ENCODE measurements at places on chromosomes 13 and 19.

GRCh38 chr13:26693749-26694463 is 66.7 kb downstream of the GPR12 start:
- DNase-seq: no peak

- DNase-seq: no peak
Observed at GRCh38 chr19:38745316-38745715, 1.0 kb upstream of the CAPN12 start.

DNA sequence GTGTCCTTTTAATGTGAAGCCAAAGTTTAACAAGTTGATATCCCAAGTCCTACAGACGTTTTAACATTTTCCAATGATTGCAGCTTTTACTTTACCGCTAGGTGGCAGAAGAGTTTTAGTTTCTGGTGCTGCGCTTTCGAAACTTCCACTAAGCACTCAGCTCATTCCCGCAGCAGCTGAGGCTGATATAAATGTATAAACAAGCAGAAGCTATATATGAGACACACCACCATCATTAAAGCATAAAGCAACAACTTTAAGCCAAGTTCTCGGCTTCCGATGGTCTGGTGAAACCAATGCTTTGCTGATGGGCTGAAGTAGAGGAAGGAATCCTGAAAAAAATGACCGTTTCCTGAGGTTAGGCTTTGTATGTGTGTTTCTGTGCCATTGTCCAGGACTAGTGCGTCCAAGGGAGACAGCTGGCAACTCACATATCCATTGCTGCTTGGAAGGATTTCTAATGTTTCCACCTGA is 753.9 kb downstream of the OLFM4 start:
- DNase-seq: no peak

DNA sequence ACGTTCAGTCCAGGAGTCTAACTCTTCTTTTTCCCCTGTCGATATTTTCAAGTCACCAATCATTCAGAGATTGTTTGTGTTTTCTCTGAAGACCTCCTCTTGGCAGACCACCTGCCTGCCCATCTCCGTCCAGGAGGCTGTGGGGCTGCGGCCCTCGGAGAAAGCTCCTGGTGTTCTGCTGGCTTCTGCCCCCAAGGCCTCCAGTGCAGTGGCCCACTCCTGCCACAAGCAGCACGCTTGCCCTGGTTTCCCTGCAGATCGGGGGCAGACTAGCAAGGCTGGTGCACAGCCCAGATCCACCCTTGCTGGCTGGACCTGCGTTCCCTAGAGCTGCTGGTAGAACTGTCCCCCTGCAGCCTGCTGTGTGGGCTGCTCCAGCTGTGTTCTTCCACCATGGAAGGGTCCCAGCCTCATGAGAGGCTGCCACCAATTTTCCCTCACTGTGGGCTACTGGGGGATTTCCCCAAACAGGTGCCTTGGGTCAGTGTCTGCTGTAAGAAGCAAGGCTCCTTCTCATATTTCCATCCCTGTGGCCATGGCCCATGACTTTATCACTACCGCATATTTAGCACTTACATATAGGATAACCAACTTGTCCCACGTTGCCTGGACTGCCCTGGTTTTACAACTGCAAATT is 43.6 kb upstream of the SERP2 start:
- DNase-seq: no peak

- DNase-seq: peak; percentile 94
Observed at GRCh38 chr19:44777715-44778347, at the start of gene CBLC. Gene CBLC (plus strand): TSS chr19:44777890. CDS start chr19:44777932, 42 bp downstream.

DNA sequence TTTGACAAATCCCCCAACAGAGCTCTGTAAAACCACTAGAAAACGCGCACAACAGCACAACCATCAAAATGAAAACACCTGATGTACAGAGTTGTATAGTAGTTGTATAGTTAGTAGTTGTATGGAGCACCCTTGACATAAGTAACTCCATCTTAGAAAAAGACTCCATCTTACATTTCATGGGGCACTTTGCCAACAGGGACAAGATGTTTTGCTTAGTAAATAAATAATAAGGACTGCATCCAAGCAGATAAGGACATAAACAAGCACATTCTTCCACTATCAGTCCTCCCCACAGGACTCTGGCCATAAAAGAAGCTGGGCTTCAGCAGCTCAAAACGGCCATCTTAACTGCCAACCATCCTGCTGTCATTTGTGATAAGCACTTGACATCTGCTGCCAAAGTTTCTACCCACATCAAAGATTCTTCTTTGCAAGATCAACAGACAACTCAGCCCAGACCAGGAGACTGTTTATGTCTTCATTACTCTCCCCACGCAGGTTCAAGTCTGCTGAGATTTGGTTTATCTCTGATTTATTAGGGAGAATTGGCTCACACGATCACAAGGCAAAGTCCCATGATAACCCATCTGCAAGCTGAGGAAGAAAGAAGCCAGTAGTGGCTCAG is 20.7 kb upstream of the ZNF331 start:
- no peak for DNase-seq

GRCh38 chr13:110176431-110176830 is 130.5 kb downstream of the COL4A1 start:
- no peak for DNase-seq

DNA sequence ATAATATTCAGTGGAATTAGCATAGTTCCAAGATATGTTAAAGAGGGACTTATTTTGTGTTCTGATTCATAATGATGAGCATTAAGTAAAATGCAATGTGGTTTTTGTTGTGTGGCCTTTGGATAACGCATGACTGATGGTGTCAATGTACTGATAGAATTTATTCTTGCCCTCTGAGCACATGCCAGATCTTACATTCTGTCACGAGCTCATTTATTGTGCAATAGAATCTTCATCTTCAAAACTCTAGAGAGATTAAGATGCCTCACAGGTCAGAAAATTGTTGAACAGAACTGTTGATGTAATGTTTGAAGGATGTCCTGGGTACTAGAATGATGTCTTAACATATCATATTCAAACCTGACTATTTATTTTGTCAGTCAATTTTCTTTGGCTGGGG is 148.0 kb upstream of the HTR2A start:
- no peak for DNase-seq

GRCh38 chr19:55283548-55284377 is at the start of gene BRSK1:
Gene BRSK1 (plus strand): TSS chr19:55283997. CDS start chr19:55284443, 446 bp downstream.
- no peak for DNase-seq

GRCh38 chr19:49997709-49998108 is 27.5 kb downstream of the VRK3 start:
- DNase-seq: no peak

DNA sequence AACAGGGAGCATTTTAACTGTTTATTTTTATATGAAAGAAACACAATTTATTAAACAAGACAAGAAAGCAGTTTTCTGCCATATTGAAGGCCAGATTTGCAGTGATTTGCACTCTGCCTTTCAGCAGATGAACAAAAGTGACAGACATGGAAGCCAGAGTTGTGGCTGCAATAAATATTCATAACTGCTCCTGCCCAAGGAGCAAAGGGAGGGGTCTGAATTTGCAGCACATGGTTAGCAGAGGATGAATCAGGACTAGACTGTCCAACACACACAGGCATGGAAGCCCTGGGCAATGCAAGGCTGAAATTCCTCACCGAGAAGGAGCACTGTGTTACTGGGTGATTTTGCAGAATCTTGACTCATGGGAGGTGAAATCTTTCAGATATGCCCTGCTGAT is 418.2 kb downstream of the DCT start:
- no peak for DNase-seq

- no peak for DNase-seq
Observed at GRCh38 chr13:107076801-107077200, 508.9 kb upstream of the ARGLU1 start.

DNA sequence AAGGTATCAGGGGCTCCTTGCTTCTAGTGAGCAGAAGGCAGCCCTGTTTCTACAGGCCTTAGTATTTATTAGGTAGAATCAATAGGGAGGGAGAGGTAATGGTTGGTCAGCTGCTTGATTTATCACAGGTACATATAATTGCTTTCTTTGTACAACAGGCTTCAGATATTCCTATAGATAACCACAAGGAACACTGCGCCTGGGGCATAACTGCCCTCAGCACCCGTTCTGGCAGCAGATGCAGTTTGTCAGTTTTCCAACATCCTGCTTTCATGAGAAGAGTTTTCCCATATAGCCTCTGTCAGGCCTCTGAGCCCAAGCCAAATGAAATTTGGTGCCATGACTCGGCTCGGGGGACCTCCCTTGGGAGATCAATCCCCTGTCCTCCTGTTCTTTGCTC is 12.4 kb upstream of the ZNF486 start:
- no peak for DNase-seq

GRCh38 chr19:31913103-31913661 is 432.2 kb upstream of the ZNF507 start:
- no peak for DNase-seq

- no peak for DNase-seq
Observed at GRCh38 chr19:3365836-3366752, at the start of gene NFIC. Gene NFIC (plus strand): TSS chr19:3366583. CDS start chr19:3366637, 54 bp downstream.

GRCh38 chr13:98506728-98507230 is 70.1 kb downstream of the STK24 start:
- no peak for DNase-seq

GRCh38 chr19:13036366-13036976 is 41.2 kb downstream of the NFIX start:
- DNase-seq: peak; percentile 76

GRCh38 chr13:60150538-60150937 is 13.2 kb downstream of the DIAPH3 start:
- no peak for DNase-seq

DNA sequence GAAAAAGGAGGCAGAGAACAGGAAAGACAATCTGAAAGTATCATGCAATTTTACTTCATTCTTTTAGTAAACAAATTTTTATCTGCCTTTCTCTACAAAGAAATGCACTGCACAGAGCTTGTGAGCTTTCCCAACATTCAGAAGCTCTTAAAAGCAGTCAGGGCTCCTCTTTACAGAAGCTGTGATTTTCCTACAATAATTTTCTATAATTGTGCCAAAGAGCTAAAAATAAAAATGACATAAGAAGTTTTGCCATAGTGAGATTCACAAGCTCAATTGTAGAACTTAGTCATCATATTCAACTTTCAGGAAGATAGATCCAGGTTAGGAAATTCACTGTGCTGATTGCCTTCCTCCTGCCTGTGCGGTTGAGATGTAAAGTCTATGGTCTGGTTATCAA is 341.4 kb downstream of the PCDH9 start:
- DNase-seq: no peak

- no peak for DNase-seq
Observed at GRCh38 chr19:660793-661426, 2.1 kb downstream of the RNF126 start.

- DNase-seq: no peak
Observed at GRCh38 chr19:41799444-41800000, 3.1 kb downstream of the CEACAM3 start.

DNA sequence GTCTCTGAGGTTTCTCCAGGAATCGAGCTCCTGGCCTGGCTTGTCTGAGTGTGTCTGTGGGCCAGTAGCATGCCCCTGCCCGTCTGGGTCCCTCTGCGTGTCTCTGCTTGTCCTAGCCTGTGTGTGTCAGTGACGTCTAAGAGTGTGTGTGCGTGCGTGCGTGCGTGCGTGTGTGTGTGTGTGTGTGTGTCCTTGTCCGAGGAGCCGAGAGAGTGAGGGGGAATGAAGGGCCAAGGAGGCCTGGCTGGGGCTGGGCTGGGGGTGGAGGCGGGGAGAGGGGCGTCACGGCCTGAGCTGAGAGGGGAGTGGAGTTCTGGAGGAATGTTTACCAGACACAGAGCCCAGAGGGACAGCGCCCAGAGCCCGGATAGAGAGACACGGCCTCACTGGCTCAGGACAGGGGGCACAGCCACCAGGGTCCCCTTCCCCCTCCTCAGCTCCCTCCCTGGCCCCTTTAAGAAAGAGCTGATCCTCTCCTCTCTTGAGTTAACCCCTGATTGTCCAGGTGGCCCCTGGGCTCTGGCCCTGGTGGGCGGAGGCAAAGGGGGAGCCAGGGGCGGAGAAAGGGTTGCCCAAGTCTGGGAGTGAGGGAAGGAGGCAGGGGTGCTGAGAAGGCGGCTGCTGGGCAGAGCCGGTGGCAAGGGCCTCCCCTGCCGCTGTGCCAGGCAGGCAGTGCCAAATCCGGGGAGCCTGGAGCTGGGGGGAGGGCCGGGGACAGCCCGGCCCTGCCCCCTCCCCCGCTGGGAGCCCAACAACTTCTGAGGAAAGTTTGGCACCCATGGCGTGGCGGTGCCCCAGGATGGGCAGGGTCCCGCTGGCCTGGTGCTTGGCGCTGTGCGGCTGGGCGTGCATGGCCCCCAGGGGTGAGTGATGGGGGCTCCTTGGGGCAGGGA is at the start of gene AXL:
Gene AXL, plus strand, starts transcription at position 609 of the 893 bp plus-strand sequence. Its CDS starts 170 bp downstream, at position 779.
- DNase-seq: peak; percentile 98

GRCh38 chr13:39095500-39095899 is 57.2 kb downstream of the NHLRC3 start:
- DNase-seq: no peak

DNA sequence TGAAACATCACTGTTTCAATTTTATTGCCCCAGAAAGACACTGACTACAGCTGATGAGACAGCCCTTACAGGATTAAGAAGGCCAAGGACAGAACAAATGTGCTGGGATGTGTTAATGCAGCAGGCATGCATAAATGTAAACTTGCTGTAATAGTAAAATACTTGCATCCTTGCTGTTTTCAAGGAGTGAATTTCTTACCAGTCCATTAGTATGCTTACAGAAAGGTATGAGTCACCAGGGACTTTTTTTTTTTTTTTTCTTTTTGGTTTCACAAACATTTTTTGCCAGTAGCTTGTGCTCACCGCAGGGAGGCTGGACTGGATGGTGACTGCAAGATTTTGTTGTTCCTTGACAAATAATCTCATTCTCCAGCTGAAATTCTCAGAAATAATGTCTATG is 55.1 kb downstream of the GPR180 start:
- peak; percentile 84 for DNase-seq

DNA sequence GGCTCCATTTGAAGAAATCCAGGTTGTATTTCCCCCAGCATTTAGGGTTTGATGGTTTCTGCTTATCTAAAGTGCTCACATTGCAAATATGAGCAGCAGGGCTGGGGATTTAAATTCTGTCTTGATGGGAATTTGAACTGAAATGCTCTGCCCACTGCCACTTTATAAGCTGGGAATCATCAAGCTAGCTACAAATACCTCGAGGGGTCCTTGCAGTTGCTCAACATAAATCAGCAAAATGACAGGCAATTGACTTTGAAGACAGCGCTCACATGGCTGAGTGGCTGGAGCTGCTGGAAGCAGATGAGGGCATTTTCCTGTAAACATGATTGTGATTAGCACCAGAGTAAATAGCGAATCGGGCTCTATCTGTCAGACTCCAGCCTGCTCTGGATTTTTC is 39.4 kb upstream of the MEDAG start:
- DNase-seq: no peak

DNA sequence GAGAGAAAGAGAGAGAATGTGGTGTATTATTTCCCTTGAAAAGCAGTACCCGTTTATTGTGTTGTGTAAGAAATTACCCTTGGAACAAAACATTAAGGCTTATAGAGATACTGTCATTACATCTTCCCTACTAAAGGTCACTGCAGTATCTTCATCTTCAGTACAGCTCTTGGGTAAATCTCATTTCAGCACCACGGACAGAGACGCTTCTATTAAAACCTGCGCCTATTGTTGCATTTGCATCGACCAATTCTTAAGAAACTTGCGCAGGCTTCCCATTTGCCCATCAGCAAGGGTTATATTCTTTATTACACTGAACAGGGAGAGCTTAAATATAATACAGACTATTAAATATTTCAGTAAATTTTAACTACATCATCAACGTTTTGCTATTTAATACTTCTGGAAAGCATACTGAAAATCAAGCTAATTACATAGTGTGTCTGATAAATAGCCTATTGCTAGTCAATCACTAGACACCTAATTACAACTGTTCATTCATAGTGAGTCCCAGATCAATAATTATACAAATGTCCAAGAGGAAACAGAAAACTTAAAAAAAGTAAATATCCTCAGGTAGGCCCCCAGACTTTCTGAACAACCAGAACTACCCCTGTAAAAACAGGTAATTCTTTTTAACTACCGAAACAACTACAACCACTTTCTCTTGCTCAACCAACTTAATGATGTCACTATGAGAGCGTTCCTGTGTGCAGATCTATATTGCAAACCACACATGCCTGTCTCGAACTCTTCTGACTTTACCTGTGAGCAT is 350.6 kb downstream of the LIG4 start:
- no peak for DNase-seq

Measured in keratinocyte (primary cell).